AML-193 (cell line): ENCODE measurements at places on chromosomes 5 and 9.

DNA sequence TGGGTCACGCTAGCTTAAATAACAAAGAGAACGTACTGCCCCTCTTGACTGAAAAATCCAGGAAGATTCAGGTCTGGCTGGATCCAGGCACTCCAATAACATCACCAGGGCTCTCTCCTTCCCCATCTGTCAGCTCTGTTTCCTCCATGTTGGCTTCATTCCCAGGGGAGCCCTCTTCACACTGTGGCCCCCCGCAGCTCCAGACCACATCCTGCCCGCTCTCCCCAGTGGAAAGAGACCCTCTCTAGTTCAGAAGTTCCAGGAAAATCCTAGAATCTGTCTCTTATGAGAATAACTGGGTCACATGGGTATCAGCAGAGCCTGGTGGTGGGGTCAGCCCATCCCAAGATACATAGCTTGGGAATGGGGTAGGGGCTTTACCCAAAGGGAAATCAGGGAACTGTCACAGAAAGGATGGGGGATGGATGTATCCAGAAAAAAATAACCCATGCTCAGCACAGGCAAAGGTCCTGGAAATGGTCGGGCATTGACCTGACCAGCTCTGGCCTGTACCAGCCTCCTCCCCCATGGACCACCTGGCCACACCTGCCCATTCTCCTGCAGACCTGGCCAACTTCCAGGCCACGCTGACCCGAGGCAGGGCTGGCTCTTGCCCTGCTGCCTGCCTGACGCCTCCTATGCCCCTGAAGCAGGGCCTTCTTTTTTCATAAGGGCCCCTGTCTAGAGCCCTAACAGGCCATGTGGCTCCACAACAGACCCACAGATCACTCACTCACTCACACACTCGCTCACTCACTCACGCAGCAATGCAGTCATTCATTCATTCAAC lies 65.9 kb downstream of the COL23A1 start:
- DNase-seq = no peak

DNA sequence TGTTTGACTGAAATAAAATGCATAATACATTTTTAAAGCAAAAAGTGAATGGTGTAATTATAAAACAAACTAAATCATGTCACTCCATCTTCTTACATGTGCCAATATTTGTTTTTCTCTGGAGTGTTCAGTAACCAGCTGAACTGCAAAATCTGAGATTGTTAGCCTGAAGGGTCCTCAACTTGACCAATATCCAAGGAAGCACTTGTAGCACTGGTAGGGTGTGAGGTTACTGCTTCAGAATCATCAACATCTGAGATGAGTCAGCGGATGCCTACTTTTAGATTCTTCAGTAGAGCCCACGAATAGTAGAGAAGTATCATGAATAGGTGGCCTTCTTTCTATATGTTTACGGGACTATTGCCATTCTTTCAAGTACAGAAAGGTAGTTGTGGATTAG lies 226.7 kb downstream of the TLE4 start:
- DNase-seq = no peak

GRCh38 chr9:15744196-15744595 lies 191.4 kb downstream of the CCDC171 start:
- no peak for DNase-seq

DNA sequence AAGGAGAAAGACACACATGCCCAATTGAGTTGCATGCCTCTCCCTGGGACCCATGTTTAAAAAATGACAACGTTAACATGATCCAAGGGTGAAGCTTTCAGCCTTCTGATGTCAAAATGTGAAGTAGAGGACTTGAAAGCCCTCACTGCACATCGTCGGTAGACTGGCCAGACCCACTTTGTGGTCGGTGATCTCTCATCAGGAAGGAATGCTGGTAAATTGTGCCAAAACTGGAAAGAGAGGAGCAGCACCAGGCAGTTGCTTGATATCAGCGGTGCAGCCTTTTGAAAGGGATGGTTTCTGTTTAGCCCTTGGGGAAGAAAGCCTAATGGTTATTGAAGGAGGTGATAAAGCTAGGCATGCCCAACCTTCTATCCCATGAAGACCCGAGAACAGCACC lies 125.3 kb upstream of the MARCHF11 start:
- no peak for DNase-seq

- DNase-seq = no peak
Observed at GRCh38 chr5:665541-665955, 27.6 kb downstream of the TPPP start.

DNA sequence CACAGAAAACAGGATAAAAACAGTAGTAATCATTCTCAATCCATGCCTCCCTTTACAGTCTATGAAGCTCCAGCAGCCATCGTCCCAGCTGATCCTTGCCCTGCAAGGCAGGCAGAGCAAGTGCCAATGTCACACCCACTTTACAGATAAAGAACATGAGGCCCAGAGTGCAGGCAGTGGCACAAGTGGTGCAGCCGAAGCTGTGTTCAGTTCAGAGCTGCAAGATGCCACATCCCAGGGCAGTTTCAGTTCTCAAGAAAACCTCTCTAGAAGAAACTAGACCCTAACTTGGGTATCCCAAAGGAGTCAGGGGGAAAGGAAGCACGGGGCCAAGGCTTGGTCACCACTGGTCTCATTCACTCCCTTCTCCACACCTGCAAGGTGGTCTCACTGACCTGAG lies 34.6 kb upstream of the CPLX2 start:
- no peak for DNase-seq

DNA sequence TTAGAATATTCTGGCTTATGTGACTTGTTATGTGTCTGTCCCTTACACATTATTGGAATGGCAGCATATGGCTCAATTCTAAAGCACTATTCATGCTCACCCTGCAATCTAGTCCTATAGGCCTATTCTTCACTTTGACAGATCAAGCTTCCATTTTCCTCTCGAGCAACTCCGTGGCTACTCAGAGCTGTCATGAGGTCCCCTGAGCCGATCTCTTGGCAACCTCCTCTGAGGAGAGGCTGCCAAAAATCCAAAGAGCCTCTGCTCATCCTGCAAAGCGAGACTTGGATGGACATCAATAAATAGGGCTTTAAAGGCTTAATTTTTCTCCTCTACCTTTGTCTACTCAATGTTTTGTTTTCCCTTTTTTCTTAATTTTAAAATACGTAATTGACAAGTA lies 163.8 kb downstream of the GABRB2 start:
- DNase-seq = no peak
